ENCODE measurements at places on chromosomes 12 and 14. TPM values are rescaled to one million over a fixed set of nuclear protein-coding genes. Genes with fewer than 3 reads are reported as not detected.

- peak; percentile 87 for DNase-seq
Measured at GRCh38 chr12:110270125-110270962, 10.7 kb upstream of the ATP2A2 start.

Gene CLEC7A
- total RNA-seq, result 0.28 TPM

DNA sequence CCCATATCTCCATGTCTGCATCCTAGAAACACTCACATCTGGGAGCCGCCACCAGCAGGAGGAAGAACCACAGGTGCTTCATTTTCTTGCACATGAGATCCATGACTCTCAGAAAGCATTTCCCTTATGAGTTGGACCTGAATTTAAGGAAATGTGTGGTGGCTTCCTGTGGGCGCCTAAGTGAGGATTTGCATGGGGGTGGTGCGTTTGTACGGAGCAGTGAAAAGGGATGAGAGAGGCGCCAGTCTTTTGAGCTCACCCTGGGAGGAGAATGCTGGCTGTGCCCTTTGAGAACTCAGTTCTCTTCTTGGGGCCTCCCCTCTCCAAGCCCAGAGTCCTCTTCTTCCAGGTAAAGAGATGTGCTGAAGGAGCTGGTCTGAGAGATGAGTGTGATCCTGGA, 895.7 kb downstream of the TMEM121 start:
- DNase-seq, result no peak

DNA sequence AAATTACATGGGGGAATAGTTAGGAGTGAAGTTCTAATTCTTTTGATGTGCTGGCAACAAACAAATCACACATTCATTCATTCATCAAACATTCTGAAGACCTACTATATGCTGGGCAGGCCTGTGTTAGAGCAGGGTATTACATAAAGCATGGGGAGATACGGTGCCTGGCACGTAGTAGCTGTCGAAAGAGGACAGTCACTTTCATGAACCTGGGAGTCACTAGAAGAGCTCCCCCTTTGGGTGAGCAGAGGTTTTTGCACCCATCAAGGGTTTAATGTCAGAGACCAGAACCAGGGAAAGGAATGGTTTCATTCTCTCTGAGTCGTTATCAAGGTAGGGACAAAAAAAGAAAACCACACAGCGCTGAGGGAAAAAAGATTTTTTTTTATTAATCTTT, 10.0 kb downstream of the LHX5 start:
- DNase-seq, result peak; percentile 57

- no peak for DNase-seq
Measured at GRCh38 chr14:96622926-96623325, 120.7 kb downstream of the PAPOLA start.

DNA sequence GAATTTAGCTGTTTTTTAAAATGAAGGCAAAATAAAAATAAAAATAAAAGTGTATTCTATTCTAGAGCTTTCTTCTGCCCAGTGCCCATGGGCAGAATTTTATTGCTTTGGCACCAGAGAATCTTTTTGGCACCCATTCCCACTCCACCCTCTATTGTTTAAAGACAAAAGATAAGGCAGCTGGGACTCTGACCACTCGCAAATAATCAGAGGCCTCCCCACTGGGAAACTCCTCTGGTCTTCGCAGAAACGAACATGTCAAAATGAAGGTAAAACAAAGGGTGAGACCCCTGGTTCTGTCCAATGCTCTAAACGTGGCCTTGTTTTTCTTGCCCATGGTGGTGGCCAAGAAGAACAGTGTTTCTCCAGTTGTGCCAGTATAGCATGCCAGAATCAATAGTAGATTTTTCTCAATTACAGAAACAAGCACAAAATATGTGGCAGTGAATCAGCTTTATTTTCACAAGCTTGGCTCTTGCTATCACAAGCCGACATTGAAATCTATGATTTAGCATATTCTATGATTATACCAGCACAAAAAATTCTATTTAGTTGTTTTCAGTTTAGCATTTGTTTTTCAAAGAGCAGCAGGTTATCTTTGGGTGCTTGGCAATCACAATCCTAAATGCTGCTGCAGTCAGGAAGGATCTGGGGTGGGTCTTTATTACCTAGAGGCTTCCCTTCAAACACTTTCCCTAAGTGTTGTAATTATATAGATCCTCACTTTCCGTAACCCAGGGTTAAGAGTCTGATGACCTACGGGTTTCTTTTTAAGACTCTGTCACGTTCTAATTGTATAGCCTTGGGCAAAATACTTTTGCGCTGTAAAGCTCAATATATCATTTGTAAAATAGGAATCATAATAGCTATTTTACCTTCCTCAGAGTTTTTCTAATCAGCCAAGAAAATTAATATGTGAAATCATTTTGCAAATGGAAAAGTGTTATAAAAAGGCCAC, 50.5 kb downstream of the KITLG start:
- DNase-seq, result no peak

Gene FSCB
- not detected for total RNA-seq

Gene AKAP5
- total RNA-seq, result 2.2 TPM

- DNase-seq, result no peak
Measured at GRCh38 chr14:92641306-92641705, 107.1 kb downstream of the LGMN start.

DNA sequence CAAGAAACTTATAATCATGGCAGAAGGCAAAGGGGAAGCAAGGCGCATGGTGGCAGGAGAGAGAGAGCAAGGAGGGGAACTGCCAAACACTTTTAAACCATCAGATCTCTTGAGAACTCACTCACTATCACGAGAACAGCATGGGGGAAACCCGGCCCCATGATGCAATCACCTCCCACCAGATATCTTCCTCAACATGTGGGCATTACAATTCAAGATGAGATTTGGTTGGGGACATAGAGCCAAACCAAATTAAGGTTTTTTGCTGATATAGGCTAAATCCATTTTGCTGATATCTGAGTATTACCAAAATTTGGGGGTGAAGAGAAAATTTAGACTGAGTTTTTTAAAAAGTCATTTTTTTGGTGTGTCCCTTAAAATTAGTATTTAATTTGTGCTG, 54.9 kb upstream of the TMX1 start:
- DNase-seq, result no peak

GRCh38 chr14:83828406-83828805, 1701.5 kb upstream of the FLRT2 start:
- no peak for DNase-seq

Gene ITGA7
- 21.4 TPM for total RNA-seq

- no peak for DNase-seq
Measured at GRCh38 chr12:4539167-4539870, 629 bp downstream of the RAD51AP1 start.

DNA sequence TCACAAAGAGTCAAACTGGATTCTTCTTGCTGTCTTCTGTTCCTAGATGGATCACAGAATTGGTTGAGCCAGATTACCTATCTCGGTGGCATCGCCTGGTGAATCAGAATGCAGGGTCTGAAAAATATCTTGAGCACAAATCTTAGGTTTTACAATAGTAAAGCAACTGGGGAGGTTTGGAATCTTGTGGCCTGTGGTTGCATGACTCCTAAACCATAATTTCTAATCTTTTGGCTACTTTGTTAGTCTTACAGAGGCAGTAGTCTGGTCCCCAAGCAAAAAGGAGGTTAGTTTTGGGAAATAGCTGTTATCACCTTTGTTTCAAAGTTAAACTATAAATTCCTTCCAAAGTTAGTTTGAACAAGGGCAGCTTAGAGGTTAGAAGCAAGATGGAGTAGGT, 1488.5 kb upstream of the FLRT2 start:
- no peak for DNase-seq

GRCh38 chr12:21172079-21172478, 41.1 kb downstream of the SLCO1B1 start:
- no peak for DNase-seq

- DNase-seq, result no peak
Measured at GRCh38 chr14:104081951-104082464, 3.5 kb upstream of the ASPG start.

GRCh38 chr12:51726161-51726560, 122.4 kb downstream of the FIGNL2 start:
- no peak for DNase-seq

Gene IFNG-AS1
- not detected for total RNA-seq

Gene TAS2R42
- not detected for total RNA-seq

DNA sequence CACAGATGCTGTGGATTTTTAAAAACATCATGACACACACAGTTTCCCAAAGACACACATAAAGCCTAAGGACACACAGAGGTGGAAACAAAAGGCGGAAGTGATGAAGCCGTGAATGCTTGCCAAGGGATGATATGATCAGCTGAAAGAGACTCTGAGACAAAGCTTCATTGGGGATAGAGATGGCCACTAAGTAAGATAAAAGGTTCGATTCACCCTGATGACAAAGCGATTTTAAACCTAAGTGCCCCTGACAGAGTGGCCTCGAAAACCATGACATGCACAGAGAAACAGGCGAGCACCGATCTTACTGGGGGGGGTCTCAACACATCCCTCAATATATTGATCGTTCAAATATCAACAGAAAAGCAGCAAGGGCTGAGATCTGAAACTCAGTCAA, 20.3 kb upstream of the EIF5 start:
- no peak for DNase-seq

GRCh38 chr12:127389923-127390322, 877.0 kb upstream of the TMEM132C start:
- DNase-seq, result peak; percentile 68

DNA sequence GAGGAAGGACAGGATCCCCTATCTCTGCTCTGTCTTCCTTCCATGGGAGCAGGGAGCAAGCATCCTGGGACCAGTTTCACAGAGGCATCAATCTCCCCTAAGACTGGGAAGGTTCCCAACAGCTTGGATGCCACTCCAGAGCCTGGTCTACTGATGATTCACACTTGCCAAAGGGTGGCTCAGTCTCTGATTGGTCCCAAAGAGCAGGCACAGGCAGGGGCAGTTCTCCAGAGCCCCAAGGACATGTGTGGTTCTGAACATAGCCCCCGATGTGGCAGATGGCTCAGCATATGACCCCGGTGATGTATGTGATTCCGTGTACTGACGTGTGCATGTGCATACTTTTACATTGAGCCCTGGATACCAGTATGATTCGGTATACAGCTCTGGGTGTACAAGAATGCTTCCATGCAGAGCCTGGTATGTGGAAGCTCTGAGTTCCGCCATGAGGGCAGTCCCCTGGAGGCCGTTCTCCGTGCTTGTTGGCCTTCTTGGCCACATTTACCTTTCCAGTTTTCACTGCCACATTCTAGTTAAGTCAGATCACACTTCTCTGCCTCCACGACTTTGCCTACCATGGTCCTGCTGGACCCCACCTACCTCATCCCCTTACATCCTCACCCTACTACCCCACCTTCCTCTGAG, 21.2 kb downstream of the ITGA7 start:
- DNase-seq, result no peak

DNA sequence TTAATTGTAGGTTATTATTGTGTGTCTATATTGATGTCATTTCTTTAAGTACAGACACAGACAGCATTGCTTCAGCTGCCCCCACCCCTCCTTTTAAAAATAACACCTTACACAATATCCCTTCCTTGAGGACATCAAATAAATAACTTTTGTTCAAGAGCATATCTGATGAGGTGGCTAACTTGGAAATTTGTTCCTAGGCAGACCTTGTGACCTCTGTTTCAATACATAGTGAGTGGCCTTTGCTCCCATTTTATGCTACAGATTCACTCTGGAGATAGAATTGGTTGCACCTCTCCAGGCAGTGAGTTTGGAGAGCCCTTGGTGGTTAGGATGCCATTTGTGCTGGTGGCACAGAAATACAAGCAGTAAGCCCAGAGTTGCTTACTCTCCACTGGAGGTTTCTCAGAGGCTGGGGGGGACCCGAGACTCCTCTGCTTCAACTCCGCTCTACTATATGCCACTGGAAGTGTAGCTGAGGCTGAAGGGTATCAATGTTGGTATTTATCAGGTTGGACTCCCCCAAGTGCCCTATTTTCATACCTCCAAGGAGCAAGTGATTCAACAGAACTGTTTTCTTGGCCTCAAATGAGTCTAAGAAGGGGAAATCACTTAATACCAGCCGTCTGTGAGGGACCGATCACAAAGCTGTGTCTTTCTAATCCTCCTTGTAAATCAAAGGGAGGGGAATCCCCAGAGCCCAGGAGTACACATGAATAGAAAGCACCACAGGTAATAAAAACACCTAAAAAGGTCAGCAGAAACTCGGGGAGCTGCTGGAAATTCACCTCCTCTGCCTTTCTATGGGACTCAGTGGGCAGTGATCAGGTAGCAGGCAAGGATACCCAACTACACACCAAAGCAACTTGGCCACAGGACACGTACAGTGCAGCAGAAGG, 463.1 kb downstream of the RAD51B start:
- no peak for DNase-seq

Gene NKX2-8
- not detected for total RNA-seq

DNA sequence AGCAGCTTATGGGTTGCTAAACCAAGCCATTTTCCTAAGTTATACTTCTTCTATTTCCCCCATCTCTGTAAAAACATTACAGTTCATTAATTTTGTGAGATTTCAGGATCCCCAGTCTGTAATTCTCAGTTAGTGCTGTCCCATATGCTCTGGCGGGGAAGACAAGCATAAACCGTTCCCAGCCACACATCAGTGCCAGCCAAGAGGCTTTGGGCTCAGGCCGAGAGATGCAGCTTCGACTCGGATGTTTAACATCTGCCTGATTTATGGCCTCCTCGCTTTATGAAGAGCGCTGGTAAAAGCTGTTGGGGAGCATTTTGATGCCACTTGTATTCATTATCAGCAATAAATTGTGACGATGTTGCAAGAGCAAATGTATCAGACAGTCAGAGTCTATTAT, 349.1 kb upstream of the CCDC196 start:
- peak; percentile 8 for DNase-seq

DNA sequence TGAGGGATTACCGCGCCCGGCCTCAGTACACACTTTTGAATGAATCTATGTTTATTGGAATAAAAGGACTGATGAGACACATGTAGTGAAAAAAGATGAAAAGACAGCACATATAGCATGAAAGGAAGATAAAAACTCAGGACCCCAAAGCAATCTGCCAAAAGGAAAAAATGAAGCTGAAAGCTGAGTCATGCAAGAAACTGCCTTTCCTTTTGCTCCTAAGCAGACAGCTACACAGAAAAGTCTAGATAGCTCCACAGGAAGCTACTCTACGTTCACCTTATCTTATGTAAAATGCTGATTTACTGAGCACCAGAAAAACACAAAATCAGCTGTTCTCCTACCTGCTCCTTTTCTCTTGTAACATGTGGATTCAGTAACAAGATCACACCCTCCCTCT, 128.4 kb downstream of the NTF3 start:
- DNase-seq, result no peak
